Fibroblast of the conjunctiva (primary cell): ENCODE measurements at places on chromosomes 6 and 20.

DNA sequence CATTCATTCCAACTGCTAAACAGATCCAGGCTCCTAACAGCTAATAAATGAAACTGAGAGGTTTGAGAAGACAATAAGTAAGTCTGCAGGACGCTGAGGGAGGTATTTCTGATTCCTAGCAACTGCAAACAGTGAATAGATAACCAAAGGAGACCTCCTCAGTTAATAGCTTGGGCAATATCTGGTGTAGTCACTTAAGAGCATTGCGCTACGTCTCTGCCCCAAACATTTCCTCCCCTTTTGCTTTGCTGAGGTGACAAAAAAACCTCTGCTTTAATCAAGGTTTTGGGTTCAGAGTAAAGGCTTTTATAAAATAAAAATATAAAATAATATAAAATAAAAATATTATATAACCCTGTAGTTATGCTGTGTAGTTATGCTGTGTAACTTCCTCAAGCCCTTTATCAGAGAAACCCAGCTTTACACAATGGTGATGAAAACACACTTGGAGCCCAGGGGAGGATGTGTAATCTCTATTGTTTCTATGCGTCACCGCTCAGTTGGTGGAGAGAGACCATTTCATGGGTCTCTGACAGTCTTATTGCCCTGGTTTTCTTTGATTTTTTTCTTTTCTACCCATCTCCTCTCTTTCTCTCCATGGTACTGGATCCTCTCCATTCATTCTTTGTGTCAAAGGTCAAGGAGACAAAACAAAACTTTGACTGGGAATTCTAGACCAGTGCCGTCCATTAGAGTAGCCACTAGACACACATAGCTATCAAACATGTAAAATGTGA lies 18.9 kb upstream of the CALHM5 start:
- no peak for DNase-seq

GRCh38 chr6:1424306-1424927 lies 35.0 kb downstream of the FOXF2 start:
- peak; percentile 41 for DNase-seq

GRCh38 chr20:18443886-18444285 lies 22.9 kb downstream of the DZANK1 start:
- no peak for DNase-seq

GRCh38 chr20:23061734-23062561 lies 12.5 kb upstream of the THBD start:
- DNase-seq: peak; percentile 23

- DNase-seq: no peak
Observed at GRCh38 chr6:38138374-38138773, 318.8 kb downstream of the ZFAND3 start.

DNA sequence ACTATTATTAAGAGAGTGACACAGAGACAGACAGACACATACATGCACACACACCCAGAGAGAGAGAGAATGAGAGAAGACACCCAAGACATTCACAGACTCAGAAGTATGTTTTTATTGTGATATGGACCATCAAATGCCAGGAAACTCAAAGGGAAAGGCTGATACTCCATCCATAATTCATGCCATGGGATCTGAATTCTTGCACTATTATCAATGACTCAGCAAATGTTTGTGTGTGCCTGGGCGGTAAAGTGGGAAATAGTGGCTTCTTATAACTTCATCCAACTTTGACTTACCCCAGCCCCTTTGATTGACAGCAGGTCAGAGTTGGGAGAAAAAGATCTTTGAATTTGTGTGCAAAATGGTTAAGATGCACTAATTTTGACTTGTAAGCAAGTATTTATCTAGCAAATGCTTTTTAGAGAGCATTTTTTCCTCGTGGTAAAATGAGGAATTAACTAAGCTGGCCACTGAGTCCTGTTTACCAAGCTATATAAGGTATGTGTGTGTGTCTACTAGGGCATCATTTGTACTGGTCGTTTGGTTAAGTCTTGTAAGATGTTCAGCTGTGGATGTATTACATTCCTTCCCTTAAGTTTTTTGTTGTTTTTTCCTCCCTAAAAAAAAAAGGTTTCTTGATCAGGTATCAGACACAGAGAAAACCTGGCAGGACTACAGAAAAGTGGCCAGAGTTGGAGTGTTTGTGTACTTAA lies 3.0 kb upstream of the CCN2 start:
- DNase-seq: no peak

GRCh38 chr6:155962276-155962675 lies 506.6 kb upstream of the NOX3 start:
- DNase-seq: no peak

GRCh38 chr6:85864453-85865401 lies 222.0 kb upstream of the SYNCRIP start:
- no peak for DNase-seq

DNA sequence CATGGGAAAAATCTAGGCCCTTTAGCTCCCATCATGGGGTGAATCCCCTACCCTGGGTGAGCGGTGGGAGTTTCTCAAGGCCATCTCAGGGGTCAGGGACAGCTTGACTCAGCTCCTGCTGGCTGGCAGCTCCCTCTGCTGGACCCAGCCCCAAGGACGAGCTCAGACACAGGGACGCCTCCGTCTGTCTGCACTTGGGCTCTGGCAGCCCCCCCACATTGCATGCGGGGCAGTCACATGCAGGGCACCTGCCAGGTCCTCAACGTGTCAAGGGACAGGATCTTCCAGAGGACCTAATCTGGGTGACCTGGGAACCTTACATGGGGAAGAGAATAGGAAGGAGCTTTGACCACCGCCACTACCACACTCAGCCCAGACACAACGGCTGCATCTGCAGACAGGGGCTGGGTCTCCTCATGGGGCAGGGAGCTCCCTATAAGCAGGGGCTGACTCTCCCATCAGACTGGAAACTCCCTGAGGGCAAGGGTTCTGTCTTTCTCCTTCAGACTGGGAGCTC lies 173.4 kb downstream of the MRPL14 start:
- no peak for DNase-seq

DNA sequence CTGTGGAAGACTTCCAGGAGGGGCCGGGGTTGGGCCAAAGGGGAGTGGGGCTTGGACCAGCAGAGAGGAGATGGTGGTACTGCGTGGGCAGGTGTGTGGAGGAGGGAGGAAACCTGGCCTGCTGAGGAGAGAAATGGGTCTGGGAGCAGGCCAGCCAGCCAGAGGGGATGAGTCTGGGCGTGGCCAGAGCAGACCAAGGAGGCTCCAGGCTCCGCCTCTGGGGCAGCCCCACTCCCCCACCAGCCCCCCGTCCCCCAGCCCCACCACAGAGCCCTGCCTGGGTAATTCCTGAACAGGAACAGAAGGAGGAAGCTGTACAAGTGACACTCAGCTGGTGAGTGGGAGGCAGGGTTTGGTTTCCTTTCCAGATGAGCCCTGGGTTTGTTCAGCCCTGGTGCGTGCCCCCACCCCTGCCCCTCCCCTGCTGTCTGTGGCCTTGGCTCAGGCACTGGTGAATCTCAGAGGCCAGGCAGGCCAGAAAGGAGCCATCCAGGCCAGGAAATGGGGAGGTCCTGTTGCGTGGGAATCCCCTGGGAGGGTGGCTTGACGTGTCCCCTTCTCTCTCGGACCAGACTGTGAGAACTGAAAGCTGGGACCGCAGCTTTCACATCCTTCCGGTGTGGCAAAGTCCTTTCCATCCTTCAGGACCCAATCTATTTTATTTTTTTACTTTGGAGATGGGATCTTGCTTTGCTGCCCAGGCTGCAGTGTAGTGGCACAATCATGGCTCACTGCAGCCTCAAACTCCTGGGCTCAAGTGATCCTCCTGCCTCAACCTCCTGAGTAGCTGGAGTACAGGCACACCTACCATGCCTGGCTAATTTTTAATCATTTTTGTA lies 9.4 kb upstream of the SRC start:
- no peak for DNase-seq

GRCh38 chr6:104601131-104601651 lies 258.5 kb downstream of the HACE1 start:
- DNase-seq: peak; percentile 43

DNA sequence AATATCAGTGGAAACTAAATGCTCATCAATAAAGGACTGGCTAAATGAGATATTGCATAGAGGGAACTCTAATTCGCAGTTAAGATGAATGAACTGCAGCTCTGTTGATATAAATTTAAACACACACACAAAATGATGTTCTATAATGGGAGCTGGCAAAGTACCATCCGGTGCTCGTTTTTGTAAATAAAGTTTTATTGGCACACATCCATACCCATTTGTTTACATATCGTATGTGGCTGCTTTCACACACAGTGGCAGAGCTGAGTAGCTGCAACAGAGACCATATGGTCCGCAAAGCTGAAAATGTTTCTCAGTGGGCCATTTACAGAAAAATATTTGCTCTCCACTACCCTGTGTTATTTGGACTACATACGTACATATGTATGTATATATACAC lies 120.7 kb downstream of the EDN3 start:
- no peak for DNase-seq

- no peak for DNase-seq
Observed at GRCh38 chr20:53643031-53643832, 49.6 kb upstream of the ZNF217 start.
